CD8-positive, alpha-beta memory T cell (primary cell): ENCODE measurements at places on chromosomes 12 and 14. TPM values are rescaled to one million over a fixed set of nuclear protein-coding genes. Genes with fewer than 3 reads are reported as not detected.

Gene WDR20
- polyA plus RNA-seq = 16.8 TPM

Gene SYNDIG1L
- not detected for polyA plus RNA-seq

Gene HCAR3
- polyA plus RNA-seq = not detected

Gene FSCB
- polyA plus RNA-seq = not detected

Gene GPD1
- polyA plus RNA-seq = not detected

Gene JAG2
- 0.15 TPM for polyA plus RNA-seq

Gene DYRK2
- polyA plus RNA-seq = 89.3 TPM

Gene PPFIA2
- not detected for polyA plus RNA-seq

DNA sequence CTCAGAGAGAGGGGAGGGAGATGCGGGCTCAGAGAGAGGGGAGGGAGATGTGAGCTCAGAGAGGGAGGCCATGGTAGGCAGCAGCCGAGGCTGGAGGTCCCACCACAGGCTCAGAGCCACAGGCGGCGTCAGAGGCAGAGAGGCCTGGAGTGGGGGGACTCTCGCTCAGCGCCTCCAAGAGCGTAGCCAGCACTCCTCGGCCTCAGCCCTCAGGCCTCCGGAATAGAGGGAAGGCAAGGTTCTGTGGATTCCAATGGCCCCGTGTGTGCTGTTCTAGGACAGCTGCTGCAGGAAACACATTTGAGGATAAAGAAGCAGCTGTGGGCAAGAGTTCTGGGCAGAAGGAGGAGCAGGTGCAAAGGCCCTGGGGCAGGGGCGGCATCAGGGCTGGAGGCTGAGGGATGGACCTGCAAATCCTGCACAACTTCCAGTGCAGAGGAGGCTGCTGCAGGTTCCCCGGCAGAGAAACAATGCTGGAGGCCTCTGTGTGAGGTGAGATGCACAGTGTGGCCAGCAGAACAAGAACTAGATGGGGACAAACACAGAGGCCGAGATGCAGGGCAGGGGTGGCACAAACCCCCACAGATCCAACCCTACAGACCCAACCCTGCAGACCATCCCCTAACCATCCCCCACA, 59.1 kb upstream of the GALNT9 start:
- DNase-seq = no peak

DNA sequence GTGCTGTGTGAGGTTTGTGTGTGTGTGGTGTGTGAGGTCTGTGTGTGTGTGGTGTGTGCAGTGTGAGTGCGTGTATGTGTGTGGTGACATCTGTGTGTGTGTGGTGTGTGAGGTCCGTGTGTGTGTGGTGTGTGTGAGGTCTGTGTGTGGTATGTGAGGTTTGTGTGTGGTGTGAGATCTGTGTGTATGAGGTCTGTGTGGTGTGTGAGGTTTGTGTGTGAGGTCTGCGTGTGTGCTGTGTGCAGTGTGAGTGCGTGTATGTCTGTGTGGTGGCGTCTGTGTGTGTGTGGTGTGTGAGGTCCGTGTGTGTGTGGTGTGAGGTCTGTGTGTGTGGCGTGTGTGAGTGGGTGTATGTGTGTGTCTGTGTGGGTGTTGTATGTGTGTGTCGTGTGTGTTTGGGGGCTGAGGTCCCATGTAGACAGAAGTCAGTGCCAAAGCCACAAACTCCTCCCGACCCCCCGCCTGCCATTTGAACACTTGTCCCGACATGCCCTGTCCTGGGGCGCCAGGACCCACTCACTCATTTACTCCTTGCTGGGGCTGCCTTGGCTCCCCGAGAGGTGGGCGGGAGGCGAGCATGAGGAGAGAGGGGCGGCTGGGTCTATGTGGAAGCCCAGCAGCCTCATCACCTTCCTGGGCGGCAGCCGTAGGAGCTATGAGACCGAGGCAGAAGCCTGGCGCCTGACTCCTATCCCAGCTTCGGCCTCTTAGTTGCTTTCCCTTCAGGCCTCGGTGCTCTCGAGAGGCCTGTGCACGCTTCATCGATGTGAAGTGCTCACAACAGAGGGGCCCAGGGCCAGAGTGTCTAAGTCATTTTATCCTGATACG, 20.5 kb downstream of the RILPL1 start:
- DNase-seq = no peak

DNA sequence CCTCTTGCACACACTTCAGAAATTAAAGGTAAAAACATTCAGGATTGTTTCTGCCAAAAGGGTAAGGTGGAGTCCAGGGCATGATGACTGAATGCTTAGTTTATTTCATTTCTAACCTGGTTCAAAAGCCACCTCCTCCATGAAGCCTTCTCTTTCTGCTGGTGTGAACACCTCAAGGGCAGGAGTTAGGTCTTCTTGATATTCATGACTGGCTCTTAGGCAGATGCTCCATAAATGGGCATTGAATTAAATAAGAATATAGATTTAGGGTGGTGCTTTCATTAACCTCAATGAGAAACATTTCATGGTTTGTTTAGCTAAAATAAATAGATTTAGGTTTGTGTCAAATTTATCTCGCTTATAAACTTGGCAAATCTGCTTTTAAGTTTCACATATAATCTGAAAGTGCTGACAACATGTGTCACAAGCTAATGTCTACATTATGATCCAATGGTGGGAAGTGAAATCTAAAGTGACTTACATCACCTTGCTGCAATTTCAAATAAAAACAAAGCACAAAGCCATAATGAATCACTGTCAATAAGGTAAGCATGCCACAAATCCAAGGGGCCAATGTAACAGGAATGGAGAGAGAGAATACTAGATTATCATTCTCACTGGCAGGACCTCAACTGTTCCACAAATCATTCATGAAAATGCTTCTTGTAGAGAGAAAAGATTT, 72.7 kb upstream of the GRIP1 start:
- DNase-seq = no peak

- DNase-seq = no peak
Observed at GRCh38 chr14:74578479-74578878, 33.6 kb downstream of the LTBP2 start.

GRCh38 chr12:76952995-76953394, 74.2 kb upstream of the CSRP2 start:
- no peak for DNase-seq

- DNase-seq = no peak
Observed at GRCh38 chr12:69415471-69416275, 54.5 kb upstream of the FRS2 start.

DNA sequence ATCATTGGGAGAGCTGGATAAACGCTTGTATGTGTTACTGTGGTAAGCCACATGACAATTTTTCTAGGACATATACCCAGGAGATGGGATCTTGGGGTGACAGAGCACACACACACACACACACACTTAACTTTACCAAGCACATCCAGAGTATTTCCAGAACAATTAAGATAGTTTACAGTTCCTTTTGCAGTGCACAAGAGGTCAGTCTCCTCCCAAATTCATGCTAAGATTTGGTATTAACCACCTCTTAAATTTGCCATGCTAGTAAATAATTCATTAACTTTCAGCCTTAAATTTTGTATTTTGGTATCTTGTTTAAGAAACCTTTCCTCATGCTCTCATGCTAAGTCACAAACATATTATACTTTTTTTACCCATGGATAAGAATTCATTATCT, 33.9 kb upstream of the LIMA1 start:
- no peak for DNase-seq

- DNase-seq = no peak
Observed at GRCh38 chr12:108060067-108060466, 69.0 kb upstream of the WSCD2 start.

DNA sequence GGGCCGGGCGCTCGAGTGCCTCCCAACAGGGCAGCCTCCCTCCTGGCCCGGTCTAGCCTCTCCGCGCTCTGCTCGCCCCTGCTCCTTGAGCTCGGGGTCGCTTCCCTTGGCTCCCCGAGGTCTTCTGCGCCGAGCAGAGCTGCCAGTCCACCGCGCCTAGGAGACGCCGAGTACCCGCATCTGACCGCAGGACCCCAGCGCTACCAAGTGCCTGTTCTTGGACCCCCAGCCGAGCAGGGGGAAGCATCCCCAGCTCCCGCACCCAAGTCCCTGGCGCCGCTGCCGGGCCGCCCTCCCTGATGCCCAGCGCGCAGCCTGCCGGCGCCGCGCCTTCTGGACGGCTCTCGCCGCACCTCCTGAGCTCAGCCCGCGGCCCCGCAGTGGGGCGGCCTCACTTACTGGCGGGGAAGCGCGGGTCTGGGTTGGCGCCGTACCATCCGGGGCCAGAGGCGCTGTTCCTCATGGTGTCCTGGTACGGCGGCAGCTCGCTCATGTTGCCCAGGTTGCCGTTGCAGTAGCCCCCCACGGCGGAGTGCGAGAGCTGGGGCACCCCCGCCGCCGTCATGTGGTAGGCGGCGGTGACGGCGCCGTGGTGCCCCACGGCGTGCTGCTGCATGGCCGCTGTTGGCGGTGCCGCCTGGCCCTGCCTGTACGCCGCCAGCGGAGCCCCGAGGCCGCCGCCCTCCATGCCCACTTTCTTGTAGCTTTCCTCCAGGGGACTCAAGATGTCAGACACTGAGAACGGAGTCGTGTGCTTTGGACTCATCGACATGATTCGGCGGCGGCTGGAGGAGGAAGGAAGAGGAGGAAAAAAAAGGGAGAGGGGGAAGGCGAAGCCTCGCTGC, 1.2 kb downstream of the NKX2-1 start:
- no peak for DNase-seq

- DNase-seq = no peak
Observed at GRCh38 chr12:57460468-57460784, 841 bp downstream of the GLI1 start.

GRCh38 chr12:95192271-95192670, 25.0 kb downstream of the FGD6 start:
- no peak for DNase-seq

DNA sequence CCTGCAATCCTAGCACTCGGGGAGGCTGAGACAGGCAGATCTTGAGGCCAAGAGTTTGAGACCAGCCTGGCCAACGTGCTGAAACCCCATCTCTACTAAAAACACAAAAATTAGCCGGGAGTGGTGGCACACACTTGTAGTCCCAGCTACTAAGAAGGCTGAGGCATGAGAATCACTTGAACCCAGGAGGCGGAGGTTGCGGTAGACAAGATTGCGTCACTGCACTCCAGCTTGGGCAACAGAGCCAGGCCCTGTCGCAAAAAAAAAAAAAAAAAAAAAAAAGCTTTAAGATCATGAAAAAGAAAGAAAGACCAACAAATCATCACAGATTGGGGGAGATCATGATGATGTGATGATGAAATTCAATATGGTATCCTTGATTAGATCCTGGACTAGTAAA, 30.6 kb downstream of the WDR89 start:
- DNase-seq = no peak

DNA sequence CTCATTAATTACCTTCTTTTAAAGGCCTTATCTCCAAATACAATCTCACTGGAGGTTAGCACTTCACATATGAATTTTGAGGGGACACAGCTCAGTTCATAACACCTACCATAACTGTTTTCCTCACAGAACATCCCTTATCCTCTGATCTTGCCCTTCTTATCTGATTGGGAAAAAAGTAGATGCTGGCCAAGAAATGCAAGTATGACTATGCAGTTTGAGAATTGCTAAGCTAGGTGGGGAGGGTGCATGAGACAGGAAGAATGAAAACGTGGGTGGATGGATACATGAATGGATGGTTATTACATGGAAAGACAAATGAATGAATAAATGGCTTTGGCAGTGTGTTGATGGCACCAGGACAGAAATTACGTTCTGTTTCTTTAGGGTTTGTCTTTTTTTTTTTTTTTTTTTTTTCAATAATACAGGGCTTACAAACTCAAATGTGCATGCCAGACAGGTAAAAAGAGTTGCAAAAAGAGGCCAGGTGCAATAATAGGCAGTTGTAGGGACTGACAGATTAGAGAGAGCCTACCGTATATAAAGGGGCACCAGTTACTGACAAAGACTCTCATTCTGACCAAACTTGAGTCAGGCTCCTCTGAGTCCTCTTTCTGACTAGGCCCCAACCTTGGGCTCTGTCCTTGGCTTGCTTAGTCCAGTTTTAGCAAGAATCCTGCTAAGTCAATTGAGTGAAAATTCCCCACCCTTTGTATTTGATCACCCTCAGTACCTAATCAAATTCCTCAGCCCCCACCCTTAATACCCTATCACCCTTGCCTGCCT, 304.9 kb downstream of the ZFP36L1 start:
- DNase-seq = no peak

DNA sequence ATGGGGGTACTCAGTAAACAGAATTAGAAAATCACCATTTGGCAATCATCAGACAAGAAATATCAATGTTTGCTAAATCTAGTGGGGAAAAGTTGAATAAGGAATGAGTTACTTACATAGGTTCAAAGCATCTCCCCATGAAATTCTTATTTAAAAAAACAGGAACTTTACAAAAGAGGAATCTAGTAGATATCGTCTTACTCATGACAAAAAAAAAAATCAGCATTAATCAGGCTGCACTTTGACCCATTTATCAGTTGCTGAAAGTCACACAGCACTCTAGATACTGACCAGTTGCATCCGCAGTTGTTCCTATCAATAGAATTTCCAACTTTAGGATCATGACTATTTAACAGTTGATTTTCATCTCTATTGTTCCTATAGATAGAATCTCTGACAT, 5.8 kb upstream of the DICER1 start:
- no peak for DNase-seq

GRCh38 chr14:58738189-58738836, 100.6 kb downstream of the DACT1 start:
- no peak for DNase-seq
